ENCODE measurements at places on chromosomes 11 and 22.

GRCh38 chr22:42066126-42066761, 4.4 kb downstream of the NAGA start:
- DNase-seq = no peak

GRCh38 chr11:83311701-83312100, 25.5 kb upstream of the CCDC90B start:
- no peak for DNase-seq

DNA sequence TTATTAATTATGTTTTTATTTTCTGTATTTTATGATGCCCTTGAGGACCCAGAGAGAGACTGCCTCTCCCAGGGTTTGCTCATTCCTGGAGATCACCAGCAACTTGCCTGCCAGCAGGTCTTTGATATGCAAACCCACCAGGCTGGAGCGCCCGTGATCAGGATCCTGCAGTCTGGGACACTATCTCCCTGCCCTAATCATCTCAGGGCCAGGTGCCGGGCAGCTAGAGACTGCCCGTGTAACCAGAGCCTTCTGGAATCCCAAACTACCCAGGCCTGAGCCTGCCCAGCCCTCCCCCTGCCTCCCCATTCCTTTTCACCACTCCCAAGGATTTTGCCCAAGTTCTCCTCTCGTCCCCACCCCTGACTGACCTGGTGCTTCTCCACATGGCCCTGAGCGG, 52.2 kb upstream of the B3GAT1 start:
- DNase-seq = no peak

DNA sequence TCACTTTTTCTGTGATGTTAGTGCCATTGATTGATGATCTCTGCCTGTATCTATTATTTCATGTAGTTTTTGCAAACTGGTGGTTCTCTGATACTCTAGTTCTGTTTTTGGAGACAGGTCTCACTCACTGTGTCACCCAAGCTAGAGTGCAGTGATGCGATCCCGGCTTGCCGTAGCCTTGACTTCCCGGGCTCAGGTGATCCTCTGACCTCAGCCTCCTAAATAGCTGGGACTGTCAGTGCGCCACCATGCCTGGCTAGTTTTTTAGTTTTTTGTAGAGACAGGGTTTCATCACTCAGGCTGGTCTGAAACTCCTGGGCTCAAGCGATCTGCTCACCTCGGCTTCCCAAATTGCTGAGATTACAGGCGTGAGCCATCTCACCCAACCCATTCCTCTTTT, 16.4 kb downstream of the TEAD1 start:
- no peak for DNase-seq

DNA sequence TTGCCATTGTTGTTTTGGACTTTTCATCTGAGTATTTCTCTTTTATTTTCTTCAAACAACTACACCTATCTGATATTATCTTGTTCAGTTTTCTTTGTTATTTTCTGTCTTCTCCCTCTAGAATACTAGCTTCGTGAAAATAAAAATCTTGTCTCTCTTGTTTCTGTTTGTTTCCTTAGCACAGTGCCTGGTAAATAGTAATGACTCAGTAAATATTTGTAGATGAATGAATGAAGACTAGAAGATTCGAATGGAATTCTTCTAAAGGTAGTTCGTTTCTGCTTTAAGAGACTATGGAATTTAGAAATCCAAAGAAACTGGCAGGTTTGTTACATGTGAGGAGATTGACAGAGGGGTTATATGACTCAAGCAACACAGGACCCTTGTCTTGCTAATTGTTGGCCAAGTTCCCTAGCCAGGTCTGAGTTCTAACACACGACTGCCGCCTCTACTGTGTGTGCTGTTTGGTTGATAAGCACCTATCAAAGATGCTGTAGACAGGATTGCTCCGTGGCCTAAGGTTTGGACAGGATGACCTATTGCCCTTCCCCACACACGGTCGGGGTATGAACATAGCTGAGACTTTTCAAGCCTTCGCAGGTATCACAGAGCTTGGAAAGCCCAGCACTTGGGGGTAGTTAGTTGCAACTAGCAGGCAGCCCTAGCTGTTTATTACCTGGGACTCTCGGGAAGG, 831 bp upstream of the TMEM135 start:
- no peak for DNase-seq

All from NCI-H2081 (cell line).